A549 (cell line): ENCODE measurements at places on chromosomes 5 and 9.
A peak's percentile ranks its signal among the peaks of the same experiment; 100 is the strongest.

- no peak for DNase-seq
Observed at GRCh38 chr9:126207256-126207655, 119.4 kb upstream of the MVB12B start.

GRCh38 chr9:445033-445432 is 230.4 kb downstream of the DOCK8 start:
- peak; percentile 20 for DNase-seq

DNA sequence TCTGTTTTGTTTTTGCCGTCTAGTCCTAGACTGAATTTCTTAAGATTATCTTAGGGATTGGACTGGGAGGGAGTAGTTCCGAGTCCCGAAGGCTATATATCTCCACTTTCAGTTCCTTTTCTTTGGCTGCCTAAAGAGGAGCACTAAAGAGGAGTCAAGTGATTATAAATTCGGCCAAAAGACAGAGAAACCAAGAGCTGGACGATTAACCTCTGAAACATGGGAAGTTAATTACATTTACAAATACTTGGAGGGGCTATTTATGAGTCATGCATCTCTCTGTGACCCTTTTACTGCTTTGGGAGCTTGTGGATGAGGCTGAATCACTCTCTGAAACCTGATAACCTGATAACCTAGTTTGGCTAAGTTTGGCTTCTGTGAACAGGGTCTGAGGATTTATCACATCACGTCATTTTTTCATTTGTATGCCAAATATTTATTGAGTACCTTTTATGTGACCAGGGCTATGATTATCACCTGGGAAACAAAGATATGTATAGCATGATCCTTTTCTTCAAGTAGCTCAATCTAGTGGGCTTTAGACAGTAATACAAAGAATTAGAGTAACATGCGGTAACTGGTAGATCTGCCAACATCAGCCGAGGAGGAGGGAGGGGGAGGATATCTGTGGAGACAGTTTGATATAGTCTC is 180.9 kb downstream of the CD180 start:
- no peak for DNase-seq

- DNase-seq, result no peak
Observed at GRCh38 chr5:142202282-142202681, 93.7 kb downstream of the NDFIP1 start.

DNA sequence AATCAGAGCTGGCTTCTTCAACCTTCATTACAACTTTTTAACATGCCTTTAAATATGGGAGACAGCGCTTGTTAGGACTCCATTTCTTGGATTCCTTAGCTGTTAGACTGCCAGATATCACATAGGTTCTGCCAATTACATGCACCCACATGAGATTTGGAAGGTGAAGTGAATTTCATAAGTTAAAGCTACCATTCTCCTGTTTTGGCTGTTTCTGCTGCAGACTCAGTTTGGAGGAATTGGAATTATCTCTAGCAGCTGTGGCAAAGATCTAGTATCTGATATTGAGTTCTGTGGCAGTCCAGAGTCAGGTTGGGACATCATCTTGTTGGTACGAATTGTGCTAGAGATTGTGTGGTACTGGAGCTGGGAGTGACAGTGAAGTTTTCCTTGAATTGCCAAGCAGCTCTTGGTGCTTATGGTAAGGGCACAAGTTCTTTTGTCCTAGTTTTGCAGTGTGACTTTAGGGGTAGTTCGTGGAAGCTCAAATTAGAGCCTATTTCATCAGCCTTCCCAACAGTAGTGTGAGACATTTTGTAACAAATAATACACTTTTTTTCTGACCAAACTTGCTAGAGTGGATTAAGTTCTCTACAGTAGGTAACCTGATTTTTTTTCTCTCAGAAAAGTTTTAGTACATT is 9.1 kb upstream of the PJA2 start:
- no peak for DNase-seq

- DNase-seq, result no peak
Observed at GRCh38 chr5:57727591-57727990, 245.0 kb upstream of the ACTBL2 start.

DNA sequence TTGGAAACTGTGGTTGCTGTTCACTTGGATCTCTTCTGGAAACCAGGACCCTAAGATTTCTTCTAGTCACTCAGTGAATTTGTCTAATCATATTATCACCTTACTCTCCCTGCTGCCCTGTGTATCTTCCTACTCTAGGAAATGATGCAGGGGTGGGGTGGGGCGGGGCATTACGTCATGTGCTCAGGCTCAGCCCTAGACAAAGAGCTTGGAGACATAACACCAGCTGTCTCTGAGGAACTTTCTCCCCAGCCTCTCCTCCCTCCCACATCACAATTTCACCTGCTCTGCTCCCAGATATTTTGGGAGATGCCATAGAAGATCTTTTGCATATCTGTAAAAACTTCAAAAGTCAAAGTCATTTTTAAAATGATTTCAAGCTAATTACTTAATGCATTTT is 470.4 kb downstream of the ZSWIM6 start:
- DNase-seq, result no peak

- DNase-seq, result no peak
Observed at GRCh38 chr9:21854594-21854993, 52.2 kb downstream of the MTAP start.

DNA sequence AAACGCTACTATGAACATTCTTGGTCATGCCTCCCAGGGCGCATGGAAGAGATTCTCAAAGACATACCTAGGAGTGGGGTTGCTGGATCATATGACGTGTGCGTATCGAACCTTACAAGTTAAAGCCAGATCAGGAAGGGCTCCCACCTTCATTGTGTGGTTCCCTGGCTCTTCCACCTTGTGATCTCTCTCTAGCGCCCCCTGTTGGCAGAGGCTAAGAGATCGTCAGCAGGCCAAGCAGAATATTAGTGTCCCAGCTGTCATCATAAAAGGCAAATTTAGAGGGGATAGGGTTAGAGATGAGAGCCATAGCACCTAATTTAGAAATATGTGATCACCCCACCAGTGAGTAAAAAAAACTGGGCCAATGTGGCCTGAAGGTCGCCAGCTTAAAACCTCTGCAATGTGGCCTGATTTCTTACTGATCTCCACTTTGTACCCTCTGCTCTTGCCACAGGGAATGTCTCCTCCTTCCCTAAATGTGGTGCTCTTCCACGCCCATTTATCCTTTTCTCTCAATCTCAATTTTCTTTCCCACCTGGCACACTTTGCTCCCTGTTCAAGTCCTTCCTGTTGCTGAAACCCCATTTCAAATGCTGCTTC is 91.7 kb upstream of the SHB start:
- DNase-seq, result peak; percentile 64

DNA sequence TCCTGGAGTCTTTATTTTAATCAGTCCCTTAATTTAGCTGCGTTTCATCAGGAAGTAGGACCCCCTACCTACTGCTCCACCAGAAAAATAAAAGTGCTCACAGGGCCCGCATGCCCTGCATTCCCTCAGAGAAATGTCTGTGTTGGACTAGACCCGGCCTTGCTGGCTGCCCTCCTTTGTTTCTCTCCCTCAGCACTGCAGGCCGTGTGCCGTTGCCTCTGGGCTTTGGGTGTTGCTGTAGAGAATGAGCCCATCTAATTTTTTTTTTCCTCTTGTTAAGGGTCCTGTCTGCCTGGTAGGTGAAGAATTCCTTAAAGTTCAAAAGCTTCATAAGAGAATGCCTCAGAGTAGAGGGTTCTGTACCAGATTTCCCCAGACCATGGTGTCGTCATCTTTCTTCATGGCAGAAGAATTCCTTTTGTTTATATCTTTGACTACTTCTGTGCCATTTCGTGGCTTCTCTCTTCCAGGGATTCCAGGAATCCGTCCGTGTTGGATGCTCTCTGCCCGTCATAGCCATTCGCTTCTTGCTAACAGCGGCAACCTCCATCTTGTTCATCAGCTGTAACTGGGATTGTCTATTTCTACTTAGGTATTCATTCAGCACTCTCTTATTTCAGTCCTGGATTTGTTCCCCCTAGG is 49.8 kb upstream of the ANGPTL2 start:
- DNase-seq, result no peak

DNA sequence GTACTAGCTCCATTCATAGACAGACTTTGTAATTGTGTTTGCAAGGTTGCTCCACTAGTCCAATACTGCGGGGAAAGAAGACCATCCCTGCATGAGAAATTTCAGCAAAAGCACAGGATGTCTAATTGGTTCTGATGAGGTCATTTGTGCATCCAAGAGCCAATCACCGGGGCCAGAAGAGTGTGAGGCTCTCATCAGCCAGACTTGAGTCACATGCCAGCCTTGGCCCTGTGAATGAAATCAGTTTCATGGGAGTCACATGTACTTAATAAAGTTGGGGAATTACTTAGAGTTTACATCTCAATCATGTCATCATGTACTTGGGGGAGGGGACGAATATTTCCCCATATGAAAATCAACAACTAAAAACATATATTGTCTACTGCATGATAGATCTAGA is 1236.0 kb downstream of the MAT2B start:
- no peak for DNase-seq

- no peak for DNase-seq
Observed at GRCh38 chr5:72167257-72167656, 60.0 kb downstream of the MAP1B start.

DNA sequence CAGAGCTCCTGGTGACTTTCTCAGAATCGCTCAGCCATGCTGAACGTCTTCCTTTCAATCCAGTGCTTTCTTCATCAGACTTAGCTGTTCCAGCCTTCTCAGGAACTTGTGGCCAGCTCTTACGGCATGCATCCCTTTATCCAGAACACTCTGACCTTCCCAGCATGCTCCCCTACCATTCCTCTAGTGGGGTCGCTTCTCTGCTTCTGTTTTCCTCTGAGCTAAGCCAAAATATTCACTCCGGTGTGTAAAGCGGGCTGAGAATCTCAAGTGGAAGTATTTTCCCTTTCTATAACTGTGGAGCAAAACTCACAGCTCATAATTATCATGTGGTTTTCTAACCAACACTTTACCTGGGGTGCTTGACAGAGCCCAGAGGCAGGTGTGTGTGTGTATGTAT is 6.2 kb downstream of the DCANP1 start:
- no peak for DNase-seq

GRCh38 chr9:114906922-114907571 is 23.3 kb downstream of the TNFSF8 start:
- DNase-seq, result peak; percentile 49

GRCh38 chr9:79193001-79193400 is 378.8 kb upstream of the TLE4 start:
- no peak for DNase-seq
